Stimulated activated CD4-positive, alpha-beta T cell treated with anti-CD3 and anti-CD28 coated beads, TNF-alpha, amount 100 ng/mL, for 4 hours (primary cell): ENCODE measurements at places on chromosomes 2 and 18.
A peak's percentile ranks its signal among the peaks of the same experiment; 100 is the strongest.

GRCh38 chr2:122692400-122693083, 937.1 kb downstream of the TSN start:
- no peak for DNase-seq

- no peak for DNase-seq
Measured at GRCh38 chr2:228432116-228432515, 250.6 kb upstream of the SPHKAP start.

- DNase-seq: no peak
Measured at GRCh38 chr2:20543469-20544152, 96.7 kb downstream of the RHOB start.

- no peak for DNase-seq
Measured at GRCh38 chr2:202098291-202098690, 25.2 kb downstream of the KIAA2012 start.

GRCh38 chr18:47846431-47846830, 84.0 kb downstream of the SMAD2 start:
- no peak for DNase-seq

GRCh38 chr2:182914852-182915251, 48.4 kb upstream of the FRZB start:
- DNase-seq: no peak

GRCh38 chr18:54712306-54712705, 116.0 kb upstream of the RAB27B start:
- DNase-seq: no peak

DNA sequence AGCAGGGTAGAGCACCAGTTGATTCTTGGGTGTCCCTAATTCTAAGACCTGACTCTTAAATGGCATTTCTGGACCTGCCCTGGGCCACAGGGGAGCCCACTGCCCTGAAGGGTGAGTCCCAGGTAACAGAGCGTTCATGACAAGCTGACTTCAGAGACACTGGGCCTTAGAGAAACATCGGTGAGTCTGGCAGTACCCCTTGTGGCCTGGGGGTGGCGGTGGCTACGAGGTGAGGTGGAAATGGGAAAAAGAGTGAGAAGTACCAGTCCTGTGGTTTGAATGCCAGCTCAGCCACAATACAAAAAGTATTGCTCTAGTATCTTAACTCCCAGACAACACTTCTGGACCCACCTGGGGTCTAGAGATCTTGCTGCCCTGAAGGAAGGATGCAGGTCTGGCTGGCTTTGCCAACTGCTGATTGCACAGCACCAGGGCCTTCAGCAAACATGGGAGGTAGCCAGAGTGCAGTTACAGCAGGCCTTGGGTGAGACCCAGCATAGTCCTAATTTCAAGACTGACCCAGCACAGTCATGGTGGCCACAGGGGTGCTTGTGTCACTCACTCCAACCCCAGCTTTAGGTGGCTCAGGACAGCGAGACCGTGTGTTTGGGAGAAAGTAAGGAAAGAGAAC, 44.5 kb downstream of the USP34 start:
- DNase-seq: peak; percentile 56

DNA sequence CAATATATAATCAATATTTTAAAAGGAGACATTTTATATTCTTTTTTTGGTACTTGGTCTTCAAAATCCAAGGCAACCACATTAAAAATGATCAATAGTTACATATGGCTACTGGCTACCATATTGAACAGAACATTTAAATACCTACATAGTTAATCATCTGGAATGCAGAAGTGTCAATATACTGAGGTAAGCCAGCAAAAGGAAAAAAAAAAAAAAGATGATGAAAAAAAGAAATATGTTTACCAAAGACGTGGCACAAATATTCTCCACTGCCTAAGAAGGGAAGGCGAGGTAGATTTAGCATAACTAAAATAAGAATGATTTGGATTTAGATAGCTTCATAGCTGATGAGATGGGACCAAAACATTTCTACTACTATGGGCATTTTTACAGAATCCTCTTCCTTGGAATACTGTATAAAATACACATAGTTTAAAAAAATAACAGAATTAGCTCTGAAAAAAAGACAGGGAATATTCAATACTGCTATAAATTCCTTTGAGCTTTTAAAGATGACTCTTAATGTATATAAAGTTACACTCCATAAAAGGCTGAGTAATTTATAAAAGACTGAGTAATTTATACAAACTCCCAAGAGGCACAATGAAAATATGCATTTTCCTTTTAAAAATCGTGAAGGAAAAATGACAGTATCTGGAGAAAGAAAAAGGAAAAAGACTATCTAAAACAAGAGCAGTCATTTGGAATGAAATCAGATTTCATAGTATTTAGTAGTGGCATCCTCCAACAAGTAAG, 63.5 kb downstream of the CDH2 start:
- no peak for DNase-seq

DNA sequence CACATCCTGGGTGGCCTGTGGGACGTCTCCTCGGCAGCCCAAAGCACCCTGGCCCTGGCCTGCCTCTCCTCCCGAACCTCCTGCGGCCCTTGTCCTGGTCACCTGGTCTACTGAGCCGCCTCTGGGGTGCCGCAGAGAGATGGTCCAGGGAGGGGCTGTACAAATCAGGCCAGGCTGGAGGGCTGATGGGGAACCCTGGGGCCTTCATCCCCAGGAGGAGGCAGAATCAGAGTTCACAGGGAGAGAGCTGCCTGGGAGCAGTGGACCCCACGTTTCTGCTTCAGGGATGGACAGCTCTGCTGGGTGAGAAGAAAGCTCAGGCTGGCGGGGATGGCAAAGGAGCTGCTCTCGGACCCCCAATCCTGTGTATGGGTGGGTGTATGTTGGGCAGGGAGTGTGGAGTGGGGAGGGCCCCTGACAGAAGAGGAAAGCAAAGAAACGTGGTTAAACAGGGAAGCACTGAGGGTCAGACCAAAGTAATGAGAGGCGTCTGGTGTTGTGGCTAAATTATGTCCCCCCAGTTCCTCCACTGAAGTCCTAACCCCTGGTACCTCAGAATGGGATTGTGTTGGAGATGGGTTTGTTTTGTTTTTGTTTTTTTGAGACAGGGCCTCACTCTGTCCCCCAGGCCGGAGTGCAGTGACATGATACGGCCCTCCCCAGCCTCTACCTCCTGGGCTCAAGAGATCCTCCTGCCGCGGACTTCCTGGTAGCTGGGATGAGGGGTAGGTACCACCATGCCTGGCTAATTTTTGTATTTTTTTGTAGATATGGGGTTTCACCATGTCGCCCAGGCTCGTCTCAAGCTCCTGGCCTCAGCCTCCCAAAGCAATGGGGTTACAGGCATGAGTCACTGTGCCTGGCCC, 73.4 kb upstream of the SMAD7 start:
- DNase-seq: no peak
